ENCODE measurements at places on chromosomes 12 and 14. TPM values are rescaled to one million over a fixed set of nuclear protein-coding genes. Genes with fewer than 3 reads are reported as not detected.

Gene DBX2
- not detected for polyA plus RNA-seq

DNA sequence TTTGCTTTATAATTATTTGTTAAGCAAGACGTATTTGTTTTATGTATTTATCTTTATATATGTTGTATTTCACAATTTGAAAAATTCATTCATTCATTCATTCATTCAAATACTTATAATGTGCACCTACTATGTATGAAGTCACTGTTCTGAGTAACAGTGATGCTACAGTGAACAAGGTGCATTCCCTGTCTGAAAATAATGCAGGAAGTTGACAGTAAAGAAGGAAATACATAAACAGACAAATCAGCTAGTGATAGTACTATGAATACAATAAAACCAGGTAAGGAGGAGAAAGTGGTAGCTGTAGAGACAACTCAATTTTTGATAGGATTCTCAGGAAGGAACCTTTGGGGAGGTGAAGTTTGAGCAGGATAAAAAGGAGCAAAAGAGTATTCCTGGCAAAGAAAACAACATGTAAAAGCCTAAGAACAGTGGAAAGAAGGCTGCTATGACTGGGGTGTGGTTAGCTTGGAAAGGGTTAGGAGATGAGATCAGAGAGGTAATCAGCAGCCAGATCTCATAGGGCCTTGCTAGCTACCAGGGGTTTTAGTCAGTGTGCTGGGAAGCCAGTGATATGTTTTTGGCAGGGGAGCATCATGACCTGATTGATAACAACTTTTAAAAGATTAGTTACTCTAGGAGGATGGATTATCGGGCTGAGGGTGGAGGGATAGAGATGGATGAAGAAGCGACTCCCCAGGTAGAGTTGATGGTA, 17.4 kb downstream of the BICDL1 start:
- DNase-seq: no peak

DNA sequence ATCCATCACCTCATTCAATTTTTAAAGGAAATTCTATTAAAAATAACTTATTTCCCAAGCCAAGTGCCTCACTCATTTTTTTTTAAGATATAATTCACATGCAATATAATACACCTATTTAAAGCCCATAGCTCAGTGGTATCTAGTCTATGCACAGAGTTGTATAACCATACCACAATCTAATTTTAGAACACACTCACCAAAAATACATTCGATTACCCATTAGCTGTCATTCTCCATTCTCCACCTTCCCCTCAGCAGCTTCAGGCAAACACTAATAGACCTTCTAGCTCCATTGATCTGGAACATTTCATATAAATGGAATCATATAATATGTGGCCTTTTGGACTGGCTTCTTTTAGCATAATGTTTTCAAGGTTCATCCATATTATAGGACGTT, 49.5 kb downstream of the CLMN start:
- DNase-seq: no peak

DNA sequence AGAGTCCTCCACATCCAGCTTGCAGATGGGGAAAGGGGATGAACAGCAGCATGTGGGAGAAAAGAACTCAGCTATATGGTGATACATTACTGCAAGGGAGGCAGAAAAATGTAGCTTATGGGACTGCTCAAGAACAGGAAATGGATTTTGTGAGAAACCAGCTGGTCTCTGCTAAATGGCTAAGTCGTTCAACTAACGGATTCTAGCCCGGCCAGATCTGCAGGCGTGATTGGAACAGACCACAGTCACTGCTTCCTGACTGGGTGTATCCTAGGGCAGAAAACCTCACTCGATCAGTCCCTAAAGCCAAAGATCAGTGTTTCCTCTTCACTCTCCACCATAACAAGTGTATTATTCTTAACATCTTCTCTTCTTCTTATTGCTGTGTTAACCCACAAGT, 8.1 kb upstream of the PTGDR start:
- DNase-seq: peak; percentile 53

DNA sequence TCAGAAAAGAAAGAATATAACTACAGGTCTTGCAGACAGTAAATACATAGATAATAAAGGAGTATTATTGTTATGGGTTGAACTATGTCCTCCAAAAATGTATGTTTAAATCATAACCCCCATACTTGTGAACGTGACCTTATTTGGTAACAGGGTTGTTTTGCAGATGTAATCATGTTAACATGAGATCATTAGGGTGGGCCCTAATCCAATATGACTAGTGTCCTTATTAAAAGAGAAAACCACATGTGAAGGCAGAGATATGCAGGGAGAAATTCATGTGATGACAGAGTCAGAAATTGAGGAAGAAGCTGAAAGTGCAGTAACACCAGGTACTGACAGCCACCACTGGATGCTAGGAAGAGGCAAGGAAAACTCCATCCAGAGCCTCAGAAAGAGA, 29.0 kb downstream of the MAGOHB start:
- no peak for DNase-seq

DNA sequence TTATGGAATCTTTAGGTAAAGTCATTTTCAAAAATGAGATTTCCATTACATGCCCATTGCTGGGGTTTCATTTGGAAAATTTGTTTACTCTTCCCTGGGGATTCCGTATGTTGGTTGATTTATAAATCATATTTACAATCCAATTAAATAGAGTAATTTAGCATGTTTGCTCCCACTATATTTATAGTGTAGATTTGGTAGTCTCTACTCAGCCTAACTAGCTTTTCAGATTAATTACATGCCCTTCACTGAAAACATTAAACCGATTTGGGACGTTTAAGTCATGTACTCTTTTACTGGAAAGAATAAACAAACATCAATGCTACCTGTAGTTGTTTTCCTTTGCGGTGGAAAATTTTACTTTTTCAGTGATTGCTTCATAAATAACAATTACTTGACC, 10.4 kb downstream of the PAX9 start:
- DNase-seq: no peak

Gene GRIN2B
- not detected for polyA plus RNA-seq

DNA sequence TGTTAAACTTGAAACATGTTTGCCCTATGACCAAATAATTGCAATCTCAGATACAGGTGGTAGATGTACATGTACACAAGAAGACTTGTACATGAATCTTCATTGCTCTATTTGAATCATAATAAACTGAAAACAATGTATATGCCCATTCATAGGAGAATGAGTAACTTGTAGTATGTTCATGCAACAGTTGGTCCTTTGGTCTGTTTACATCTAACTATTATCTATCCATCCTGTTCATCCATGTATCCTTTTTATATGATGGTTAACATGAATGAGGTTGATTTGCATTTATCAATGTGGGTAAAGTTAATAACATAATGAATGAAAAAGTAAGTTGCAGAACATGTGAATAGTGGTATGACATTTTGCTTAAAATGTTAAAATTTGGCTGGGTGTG, 37.1 kb downstream of the HSD17B6 start:
- no peak for DNase-seq
